ENCODE measurements at places on chromosomes 16 and 17.
A peak's percentile ranks its signal among the peaks of the same experiment; 100 is the strongest.

GRCh38 chr17:59800530-59800942, 92.2 kb downstream of the TUBD1 start:
- no peak for DNase-seq

GRCh38 chr16:83458612-83459011, 349.2 kb upstream of the HSBP1 start:
- no peak for DNase-seq

GRCh38 chr16:89437251-89437987, 52.9 kb downstream of the ANKRD11 start:
- no peak for DNase-seq

- DNase-seq = no peak
These were observed 17.7 kb downstream of the POLR3E start for GRCh38 chr16:22314661-22315626.

GRCh38 chr17:49928837-49929475, 40.0 kb upstream of the DLX4 start:
- DNase-seq = no peak

GRCh38 chr17:2101448-2102257, 46.8 kb downstream of the HIC1 start:
- no peak for DNase-seq

DNA sequence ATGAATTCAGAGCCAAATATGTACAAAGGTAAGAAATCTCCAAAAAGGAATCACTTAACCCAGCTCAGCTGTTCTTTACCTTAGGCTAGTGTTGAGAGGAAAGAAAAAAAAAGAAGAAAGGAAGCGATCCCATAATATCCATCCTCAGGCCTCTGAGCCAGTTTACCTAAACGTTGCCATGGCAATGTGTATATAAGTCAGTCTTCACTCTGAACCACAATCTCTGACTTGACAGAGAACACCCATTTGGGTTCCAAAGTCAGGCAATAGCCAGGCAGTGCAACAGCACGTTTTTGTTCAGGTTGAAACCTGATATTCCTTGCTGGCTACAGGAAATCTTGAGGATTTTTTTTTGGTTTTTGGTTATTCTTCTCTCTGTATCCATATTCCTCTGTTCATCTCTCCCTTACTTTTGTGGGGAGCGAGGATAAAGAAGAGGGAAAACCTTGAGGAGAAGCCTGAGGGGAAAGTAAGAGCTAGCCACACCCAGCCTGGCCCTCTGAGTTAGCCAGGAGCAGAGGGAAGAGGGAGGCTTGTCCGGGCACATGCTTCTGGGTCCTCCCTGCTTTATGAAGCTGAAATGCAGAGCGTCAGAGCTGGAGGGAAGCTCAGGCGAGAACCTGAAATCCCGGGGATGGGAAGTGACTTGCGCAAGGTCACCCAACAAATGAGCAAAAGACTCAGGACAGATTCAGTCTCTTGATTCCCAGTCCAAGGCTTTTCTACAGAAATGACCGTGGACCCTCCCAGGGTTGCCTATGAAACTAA, 152.7 kb downstream of the SOX9 start:
- no peak for DNase-seq

DNA sequence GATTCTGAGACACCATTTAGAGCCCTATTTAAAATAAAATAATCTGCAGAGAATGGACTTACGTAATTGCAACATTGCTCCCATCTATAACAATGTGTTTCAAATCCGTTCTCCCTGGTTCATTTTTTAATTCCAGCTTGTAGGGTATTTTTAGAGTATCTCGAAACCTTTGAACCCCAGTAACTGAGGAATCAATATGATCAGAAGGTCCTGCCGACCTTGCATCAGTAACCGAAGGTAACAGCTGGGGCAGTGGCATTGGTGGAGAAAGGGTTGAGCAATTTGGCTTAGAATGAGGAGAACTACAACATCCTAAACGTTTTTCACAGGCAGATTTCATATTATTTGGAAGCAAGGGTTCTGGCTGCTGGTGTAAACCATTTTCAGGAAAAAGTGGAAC, 49.3 kb downstream of the N4BP1 start:
- DNase-seq = no peak

- no peak for DNase-seq
These were observed 3.4 kb downstream of the ZNF688 start for GRCh38 chr16:30567991-30568638.

GRCh38 chr17:29625037-29625750, 2.5 kb upstream of the CORO6 start:
- peak; percentile 89 for DNase-seq

DNA sequence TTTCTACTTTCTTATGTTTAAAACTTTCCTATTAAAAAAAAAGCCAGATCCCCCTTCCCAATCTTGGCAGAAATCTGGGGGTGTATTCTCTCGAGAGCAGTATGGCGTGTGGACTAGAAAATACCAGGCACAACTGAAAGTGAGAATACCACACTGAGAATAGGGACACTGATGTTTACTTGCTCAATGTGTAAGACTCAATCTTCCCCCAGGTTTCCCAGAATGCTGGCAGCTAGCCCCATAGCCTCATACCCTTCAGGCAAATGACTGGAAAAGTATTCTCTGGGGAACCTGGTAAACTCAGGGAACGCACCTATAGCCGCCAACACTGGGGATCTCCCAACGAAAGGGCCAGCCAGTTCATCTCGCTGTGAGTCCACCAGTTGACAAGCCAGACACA, 15.3 kb downstream of the ZZEF1 start:
- DNase-seq = no peak

- DNase-seq = peak; percentile 64
These were observed 1.0 kb upstream of the SDK2 start for GRCh38 chr17:73645050-73645871.

- no peak for DNase-seq
These were observed 426.3 kb downstream of the SLC39A11 start for GRCh38 chr17:72665852-72666851.

- no peak for DNase-seq
These were observed 21.0 kb upstream of the G6PC1 start for GRCh38 chr17:42879596-42879985.

GRCh38 chr16:86353948-86354347, 156.4 kb upstream of the FOXF1 start:
- no peak for DNase-seq

DNA sequence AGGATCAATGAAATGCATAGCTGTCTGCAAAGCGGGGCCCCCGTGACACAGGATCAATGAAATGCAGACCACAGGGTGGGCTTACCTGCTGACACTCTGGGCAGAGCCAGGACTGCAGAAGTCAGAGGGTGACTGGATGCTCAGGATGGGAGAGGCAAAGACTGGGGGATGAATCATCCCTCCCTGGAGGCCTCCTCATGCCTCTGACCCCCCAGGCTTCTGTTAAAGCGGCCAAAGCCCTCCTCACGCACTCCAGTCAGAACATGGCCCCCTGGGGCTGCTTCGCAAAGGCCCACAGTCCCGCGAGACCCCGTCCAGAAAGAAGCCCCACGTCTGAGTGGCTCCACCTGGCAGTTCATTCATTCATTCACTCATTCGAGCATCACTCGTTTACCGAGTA, 38.4 kb upstream of the FOXF1 start:
- no peak for DNase-seq

DNA sequence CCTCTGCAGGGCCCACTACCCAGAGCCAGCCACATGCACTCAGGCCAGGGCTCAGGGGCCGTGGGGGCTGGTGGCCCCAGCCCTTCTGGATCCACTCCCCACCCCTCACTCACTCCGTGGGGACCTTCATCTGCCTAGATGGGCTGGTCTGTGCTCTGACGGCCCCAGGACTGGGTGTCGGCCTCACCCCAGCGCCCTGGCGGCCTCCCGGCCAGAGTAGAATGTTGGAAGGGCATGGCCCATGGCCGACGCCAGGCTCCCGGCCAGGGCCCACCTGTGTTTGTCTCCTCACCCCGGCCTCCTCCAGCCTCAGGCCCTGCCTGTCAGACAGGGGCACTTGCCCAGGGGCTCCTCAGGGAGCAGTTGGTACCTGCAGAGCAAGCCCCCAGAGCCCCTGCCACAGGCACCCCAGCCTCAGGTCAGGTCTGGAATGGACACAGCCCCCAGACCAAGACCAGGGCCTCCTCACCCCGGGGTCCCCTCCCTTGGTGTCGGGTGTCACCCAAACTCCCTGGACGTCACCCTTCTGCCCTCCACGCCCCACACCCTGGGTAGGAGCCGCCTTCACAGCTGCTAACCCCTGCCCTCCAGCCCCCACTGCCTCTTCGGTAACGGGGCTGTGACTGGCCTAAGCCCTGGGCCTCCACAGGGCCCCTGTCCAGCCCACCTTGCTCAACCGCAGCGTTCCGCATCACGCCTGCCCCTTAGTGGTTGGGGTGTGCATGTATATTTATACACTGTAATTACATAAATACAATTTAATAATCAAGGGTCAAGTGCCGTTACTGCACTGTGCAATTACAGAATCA, 3.0 kb upstream of the CDH15 start:
- DNase-seq = no peak

DNA sequence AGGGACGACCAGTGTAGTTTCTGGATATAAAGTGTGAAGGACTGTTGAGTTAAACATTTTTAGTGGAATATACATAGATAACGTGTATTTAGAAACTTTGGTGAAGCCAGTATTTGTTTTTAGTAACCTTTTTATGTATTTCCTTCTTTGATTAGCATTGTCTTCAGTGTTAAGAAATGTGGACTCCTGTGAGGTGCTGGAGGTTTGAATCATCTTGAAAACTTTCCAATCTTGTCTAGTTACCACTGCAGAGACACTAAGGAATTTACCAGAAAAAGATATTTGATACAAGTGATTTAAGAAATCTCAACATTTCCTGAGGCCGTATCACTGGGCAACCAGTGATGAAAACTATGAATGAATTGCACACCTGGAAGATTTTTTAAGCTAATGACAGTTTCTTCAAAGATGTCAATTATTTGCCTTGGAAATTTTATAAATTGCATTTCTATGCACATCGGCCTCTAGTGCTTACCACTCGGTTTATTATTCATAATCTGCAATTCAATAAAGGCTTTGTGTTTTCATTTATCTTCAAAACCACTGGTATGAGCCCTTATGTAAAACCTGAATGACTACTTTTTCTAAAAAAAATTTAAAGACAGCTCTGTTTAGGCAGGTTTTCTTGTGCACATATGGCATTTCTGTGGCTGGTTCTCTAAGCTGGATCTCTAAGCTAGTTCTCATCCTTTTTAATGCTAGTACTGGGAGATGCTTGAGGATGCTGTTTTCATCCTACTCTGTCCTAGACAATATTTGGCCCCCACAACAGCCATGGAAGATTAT, 31.4 kb upstream of the ADCY7 start:
- no peak for DNase-seq

GRCh38 chr16:82755570-82756282, 129.0 kb downstream of the CDH13 start:
- no peak for DNase-seq

GRCh38 chr17:47872019-47872650, 21.2 kb upstream of the SP6 start:
- no peak for DNase-seq

- no peak for DNase-seq
These were observed 24.0 kb downstream of the PIK3R5 start for GRCh38 chr17:8941520-8941919.

DNA sequence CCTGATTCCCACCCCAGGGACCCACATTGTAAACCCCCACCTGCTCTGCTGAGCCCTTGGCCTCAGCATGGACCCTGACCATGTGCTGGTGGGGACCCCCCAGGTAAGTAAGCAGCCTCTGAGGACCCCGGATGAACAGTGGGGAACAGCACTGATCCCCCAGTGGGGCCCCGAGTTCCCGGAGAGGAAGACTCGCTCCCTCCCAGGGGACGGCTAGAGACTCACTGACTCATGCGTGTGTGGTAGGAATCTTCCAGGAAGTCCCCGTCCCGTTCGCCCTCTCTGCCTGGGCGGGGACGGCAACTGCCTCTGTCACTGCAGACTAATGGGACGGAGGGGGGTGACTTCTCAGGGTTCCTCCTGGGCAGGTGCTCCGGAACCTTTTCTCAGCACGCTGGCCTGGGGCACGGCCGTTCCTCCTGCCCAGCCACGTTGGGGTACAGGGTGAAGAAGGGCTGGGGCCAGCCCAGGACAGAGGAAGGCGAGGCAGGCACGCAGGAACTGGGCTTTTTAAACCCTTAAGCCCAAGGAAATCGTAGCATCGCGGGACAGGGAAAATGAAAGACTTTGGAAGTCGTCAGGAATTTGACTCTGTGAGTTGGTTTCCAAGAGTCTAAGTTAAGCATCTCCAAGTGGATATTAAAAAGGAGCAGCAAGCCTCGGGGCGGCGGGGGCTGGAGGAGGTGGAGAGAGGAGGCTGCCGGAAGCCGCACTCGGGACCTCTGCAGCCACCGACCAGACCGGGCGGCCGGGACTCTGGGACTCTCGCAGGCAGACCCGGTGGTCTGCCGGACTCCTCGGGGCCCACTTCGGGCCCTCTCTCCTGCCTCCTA, 178.7 kb downstream of the SEC14L1 start:
- no peak for DNase-seq

- DNase-seq = no peak
These were observed 10.0 kb downstream of the FAM117A start for GRCh38 chr17:49753959-49754391.

- DNase-seq = peak; percentile 15
These were observed 877 bp upstream of the BCL7C start for GRCh38 chr16:30894540-30895368.

- no peak for DNase-seq
These were observed 115.3 kb downstream of the ANKRD11 start for GRCh38 chr16:89375021-89375420.

GRCh38 chr16:85761861-85762260, 11.0 kb upstream of the C16orf74 start:
- no peak for DNase-seq

- DNase-seq = no peak
These were observed 23.1 kb downstream of the ABCC12 start for GRCh38 chr16:48132696-48133095.

- no peak for DNase-seq
These were observed 168.9 kb downstream of the COPRS start for GRCh38 chr17:31690151-31690551.

DNA sequence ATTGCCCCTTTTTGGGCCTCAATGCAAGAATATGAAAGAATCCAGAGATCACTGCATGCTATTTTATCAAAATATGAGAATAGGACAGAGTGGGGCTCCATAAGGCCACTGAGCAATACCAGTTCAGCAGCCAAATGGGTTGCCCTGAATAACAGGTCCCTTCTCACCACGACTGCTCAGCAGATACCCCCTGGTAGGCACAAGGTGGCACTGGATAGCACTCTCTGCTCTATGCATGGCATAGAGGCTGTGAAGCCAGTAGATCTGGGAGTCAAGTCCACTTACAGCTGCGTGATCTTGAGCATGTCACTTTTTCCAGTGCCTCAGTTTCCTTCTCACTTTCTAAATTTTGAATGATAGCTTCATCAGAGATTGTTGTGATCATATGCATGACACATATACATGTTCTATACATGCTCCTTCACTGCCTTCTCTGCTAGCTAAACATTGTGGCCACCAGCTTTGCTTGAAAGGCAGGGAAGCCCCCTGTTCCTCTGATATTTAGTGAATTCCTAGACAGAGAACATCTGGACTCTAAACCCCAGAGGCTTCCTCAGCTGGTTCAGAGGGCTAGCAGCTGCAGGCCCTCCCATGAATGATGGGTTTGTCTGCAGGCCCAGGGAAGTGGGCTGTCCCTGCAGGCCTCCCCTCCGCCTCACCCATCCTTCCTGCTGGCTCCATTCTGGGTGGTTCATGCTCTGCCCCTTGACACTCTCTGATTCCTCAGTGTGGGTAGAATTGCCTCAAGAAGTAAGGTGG, 84.9 kb upstream of the ASIC2 start:
- no peak for DNase-seq

All from globus pallidus (tissue), 1 donor.